Naive thymus-derived CD4-positive, alpha-beta T cell (primary cell): ENCODE measurements at places on chromosomes 13 and 19. TPM values are rescaled to one million over a fixed set of nuclear protein-coding genes. Genes with fewer than 3 reads are reported as not detected.

The SCGB2B2 gene
- total RNA-seq: 0.89 TPM

The DDX39A gene
- total RNA-seq: 135 TPM

The ZNF177 gene
- 4.3 TPM for total RNA-seq

The ZNF93 gene
- 6.9 and 8.5 TPM in 2 replicates for total RNA-seq

The NEK3 gene
- total RNA-seq: 4.4 TPM

The ZNF841 gene
- total RNA-seq: 22.6 and 26.6 TPM in 2 replicates
